ENCODE measurements at places on chromosomes 7 and 10.
A peak's percentile ranks its signal among the peaks of the same experiment; 100 is the strongest.

DNA sequence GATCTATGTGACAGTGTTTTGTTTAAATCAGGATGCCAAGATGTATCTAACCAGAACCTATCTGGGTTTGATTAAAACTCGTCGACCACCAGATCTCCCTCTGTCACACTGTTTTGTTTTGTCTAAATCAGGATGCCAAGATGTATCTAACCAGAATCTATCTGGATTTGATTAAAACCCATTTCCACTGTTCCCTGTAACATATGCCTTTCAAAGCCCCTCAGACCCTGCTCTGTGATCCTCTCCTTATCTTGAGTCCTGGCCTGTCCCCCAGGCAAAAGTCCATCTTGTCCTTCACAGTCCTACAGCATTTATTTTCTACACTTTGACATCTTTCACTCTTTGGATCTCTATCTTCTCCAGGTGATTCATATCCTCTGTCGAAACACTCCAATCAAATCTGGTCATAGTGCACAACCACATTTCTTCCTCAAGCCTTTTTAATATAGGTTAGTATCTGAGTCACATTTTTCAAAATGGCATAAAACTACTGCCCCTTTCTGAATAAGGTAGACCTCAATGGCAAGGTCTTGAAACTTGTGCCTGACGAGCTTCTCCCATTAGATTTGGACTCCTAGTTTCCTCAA, 32.5 kb downstream of the ERLIN1 start:
- DNase-seq = peak; percentile 15

DNA sequence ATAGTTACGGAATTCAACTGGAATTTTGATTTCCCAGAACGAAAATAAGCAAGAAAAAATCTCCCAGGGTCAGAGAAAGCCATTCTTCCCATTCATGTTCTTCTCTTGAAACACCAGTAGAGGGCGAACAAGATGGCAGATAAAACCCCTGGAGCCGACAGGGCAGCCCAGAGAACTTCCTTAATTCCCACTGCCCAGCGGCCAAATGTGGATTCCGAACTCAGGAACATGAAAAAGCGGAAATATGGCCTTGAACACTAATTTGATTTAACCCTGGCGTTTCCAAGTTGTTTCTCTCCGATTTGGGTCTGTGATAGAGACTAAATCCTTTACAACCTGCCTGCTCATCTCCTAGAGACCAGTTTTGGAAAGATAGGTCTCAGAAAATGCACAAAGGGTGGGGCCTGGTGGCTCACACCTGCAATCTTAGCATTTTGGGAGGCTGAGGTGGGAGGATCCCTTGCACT, 100.7 kb upstream of the WAC start:
- DNase-seq = peak; percentile 83

DNA sequence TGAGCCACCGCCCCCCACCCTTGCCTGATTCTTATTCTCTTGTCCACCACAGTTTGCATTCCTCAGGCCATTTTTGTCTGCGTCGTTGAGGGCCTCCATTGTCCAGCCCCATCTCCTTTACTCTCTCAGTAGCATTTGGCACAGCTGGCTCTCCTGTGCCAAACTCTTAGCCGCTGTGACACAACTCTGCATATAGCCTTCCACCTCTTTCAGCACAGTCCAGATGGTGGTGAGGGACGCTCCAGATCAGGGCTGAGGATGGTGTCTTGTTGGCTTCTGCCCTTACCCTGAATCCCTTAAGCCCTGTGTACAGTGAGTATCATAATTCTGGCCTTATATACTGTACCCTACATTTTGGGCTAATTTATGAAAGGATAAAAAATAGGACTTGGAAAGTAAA, 45.6 kb downstream of the BMPR1A start:
- DNase-seq = no peak

DNA sequence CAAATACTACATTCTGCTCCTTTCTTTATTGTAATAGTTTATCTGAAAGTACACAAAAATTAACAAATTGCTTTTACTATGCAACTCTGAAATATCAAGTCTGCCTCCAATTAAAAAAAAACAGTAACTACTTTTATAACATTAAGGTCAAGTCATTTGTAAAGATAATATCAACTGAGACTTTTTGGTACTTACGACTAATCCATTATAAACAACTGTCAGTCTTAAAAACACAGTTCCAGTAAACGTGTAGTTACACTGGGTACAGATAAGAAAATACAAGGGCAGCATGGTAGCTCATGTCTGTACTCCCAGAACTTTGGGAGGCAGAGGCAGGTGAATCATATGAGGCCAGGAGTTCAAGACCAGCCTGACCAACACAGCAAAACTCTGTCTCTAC, 32.2 kb downstream of the FAM204A start:
- DNase-seq = no peak

DNA sequence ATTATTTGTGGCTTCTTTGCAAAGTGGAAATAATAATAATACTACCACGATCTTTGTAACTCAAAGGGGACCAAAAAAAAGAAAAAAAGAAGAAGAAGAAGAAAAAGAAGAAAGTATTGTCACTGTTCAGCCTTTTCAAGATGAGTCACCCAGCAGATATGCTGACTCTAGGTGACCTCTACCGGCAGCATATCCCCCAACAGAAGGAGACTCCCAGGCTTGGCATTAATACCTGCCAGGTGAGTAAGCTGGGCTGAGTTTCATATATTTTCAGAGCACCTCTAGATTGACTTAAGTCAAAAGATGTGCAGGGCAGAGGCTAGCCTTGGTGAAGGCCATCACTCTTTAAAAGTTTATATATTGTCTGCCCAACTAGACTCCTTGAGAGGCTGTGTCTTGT, 30.4 kb upstream of the GPR26 start:
- DNase-seq = no peak

Data from lung microvascular endothelial cell (primary cell).